Psoas muscle (tissue), 8 donors: ENCODE measurements at places on chromosomes 5 and 9.

- no peak for DNase-seq
These were observed 33.9 kb downstream of the GSN start for GRCh38 chr9:121301881-121302286.

DNA sequence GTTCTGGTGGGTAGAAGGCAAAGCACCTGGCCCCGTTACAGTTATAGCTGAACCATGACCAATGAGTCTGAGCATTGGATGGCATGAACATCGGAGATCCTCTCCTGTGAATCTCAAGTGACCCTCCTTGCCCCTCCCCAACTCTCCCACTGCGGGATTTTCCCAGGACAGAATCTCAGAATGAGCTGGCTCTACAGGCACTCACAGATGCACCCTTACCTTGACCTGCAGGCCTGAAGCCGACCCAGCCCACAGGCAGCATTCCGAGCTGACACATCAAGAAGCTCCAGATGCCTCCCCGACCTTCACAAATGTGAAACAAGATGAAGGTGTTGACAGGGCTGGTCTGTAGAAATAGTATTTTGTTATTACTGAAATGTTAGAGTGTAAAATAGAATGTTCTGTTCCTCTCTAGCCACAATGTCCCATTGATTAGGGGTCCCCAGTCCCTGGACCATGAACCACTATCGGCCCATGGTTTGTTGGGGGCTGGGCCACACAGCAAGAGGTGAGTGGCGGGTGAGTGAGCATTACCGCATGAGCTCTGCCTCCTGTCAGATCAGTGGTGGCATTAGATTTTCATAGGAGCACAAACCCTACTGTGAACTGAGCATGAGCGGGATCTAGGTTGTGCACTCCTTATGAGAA is 263.4 kb downstream of the AUH start:
- no peak for DNase-seq

- no peak for DNase-seq
These were observed 37.5 kb upstream of the RXRA start for GRCh38 chr9:134288746-134289145.

- no peak for DNase-seq
These were observed 627.7 kb downstream of the CCDC171 start for GRCh38 chr9:16180546-16180945.

DNA sequence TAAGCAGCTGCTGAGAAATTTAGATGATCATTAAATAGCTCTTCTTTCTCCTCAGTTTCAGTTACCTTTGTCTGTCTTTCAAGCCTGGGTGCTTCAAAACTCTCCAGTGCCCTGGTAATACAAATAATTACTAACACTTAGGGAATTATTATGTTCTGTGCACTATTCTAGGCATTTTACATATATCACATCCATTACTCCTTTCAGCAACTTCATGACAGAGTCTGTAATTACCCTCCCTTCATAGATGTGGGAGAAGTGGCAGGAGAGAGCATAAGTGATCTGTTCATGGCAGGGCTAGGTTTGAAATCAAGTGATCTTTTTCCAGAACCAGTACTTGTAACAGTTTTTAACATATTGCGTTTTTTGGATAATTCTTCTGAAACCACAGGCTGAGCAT is 32.0 kb downstream of the MAN2A1 start:
- DNase-seq = no peak

DNA sequence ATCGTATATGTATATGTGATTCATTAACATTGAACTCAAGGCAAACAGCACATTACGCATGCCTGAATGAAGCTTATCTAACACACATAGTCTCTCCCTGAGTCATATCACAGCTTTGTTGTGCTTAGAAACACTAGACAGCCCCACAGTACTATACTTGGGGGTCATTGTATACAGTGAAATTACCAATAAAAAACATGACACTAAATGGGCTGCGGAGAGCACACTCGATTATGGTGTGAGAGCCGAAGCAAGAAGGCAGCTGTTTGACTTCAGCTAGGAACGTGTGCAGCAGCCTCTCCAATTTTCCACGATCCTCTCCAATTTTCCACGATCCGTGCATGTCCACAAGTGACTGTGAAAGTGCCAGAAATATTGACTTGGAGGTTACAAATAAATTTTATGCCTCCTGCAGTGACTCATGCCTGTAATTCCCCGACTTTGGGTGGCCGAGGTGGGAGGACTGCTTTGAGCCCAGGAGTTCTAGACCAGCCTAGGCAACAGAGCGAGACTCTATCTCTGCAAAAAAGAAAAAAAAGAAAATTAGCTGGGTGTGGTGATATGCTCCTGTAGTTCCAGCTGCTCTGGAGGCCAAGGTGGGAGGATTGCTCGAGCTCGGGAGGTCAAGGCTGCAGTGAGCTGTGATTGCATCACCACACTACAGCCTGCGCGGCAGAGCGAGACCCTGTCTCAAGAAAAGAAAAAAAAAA is 102.4 kb downstream of the DAPK1 start:
- DNase-seq = no peak

- DNase-seq = no peak
These were observed 39.8 kb upstream of the CCDC112 start for GRCh38 chr5:115336201-115336720.

DNA sequence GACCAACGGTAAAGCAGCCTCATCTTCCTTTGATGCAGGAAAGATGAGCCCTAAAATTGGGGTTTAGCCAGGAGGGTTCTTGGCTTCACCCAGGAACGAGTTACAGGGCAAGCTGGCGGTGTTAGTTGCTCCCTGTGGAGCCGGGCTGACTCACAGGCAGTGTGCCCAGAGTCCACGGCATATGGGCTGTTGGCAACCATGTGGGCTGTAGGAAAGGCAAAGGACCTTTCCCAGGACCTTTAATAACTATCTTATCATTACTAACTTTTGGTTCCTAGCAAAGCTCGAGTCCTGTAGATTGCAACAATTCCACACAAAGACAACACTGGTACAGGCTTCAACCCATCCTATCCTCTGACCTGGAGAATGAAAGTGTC is 29.8 kb upstream of the CLPTM1L start:
- no peak for DNase-seq
